ENCODE measurements at places on chromosomes 5 and 9. TPM values are rescaled to one million over a fixed set of nuclear protein-coding genes. Genes with fewer than 3 reads are reported as not detected.

Gene PTGS1
- 0.26 TPM for total RNA-seq

Gene CCDC183
- total RNA-seq = 0.26 TPM

Gene C1QTNF3
- 3.0 TPM for total RNA-seq

Gene INSL4
- total RNA-seq = not detected

Gene DPYSL3
- total RNA-seq = not detected

Gene GABRP
- total RNA-seq = not detected

Gene TMEM215
- total RNA-seq = not detected

Gene INSL6
- not detected for total RNA-seq
